ENCODE measurements at places on chromosomes 16 and 17.

DNA sequence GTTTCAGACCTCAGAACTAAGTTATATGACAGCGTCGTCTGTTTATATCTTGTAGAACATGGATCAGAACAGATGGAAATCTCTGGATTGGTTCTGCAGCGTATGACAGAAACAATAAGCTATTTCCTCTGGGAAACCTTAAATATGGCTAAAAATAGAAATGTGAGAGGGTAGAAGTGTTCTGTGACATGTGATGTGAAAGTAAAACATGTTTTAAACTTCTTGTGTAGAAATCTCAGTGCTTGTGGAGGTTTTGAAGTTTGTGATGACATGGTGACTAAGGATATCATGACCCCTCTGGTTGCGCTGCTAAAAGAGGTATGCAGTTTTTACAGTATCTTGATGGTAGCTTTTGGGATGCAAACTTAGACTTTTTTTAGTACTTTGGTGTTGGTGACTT is 2.8 kb downstream of the HEATR3 start:
- DNase-seq, result no peak

- no peak for DNase-seq
Observed at GRCh38 chr17:48438516-48439061, 8.6 kb upstream of the SKAP1 start.

- no peak for DNase-seq
Observed at GRCh38 chr16:19861133-19861532, 23.5 kb downstream of the GPRC5B start.

DNA sequence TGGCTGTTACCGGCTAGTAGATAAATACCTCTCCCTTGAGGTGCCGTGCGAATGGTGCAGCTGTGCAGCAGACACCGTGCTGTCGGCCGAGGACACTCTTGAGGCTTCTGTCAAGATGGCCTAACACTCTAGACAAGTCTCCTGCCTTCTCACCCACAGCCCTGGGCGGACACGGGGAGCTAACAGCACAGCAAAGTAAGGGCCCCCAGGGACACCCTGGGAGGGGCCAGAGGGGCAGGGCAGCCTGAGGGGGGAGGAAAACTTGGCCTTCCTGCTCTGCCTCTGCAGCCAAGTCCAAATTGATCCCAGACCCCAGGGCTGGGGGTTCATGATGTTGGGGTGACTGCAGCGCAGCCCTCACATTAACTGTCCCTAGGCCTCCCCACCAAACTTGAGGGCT is 210.2 kb downstream of the RPTOR start:
- DNase-seq, result no peak

DNA sequence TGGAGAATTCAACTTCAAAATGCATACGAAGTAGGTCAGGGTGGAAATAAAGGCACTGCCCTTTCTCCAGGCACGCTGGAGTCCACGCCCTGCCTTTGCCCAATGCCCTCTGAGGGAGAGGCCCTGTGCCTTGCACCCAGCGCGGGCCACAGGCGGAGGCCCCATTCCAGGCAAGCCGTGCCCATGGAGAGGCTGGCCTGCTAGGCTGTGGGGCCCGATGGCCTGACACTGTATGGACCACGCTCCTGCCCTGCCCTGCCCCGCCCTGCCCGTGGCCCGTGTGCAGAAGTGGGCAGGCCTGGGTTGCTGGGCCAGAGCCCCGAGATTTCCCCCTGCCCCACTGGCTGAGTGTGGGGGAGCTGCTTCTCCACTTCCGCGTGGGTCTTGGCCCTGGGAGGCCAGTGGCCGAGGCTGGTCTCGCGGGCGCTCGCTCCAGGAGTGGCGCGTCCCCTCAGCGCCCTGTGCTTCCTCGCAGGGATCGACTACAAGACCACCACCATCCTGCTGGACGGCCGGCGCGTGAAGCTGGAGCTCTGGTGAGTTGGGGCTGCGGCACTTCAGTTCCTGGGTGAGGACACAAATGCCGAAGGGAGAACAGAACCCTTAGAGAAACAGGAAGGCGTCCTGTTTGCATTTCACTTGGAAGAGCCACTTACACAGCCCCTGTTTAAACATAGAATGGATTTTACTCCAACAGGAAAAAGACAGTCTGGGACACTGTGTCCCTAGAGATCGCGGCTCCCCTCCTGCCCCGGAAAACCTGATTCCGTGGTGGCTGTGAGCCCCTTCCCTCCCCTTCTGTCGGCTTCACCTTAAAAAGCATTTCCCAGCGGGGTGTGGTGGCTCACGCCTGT is 13.8 kb upstream of the WFIKKN1 start:
- no peak for DNase-seq

DNA sequence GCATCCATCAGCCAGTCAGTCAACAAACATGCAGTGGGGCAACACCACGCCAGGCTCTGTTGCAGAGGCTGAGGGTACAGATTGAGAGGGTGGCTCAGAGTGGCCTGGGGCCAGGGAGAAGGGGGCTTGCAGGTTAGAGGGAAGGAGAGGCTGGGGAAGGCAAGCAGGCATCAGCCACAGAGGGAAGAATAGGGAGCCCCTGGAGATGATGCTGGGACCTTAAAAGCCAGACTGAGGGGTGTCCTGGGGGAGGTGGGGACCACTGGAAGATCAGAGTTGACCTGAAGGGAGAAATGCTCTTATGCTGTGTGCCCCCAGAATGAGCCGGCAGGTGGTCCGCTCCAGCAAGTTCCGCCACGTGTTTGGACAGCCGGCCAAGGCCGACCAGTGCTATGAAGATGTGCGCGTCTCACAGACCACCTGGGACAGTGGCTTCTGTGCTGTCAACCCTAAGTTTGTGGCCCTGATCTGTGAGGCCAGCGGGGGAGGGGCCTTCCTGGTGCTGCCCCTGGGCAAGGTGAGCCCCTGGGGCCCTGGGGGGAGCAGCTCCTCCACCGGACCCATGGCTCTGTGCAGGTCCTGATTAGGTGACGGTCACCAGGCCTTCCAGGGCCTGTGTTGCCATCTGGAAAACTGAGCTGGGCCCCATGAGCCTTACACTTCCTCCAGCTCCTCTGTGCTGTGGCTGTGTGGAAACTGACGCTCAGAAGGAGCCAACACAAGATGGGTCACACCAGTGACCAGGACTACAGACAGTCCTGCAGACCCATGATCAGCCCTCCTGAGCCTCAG is 1.7 kb downstream of the CORO1A start:
- no peak for DNase-seq

GRCh38 chr16:28609631-28610594 is at the start of gene SULT1A1:
Gene SULT1A1, minus strand, starts transcription at chr16:28610044. Its CDS starts 1,189 bp downstream, at chr16:28608855.
- DNase-seq, result no peak

- DNase-seq, result peak; percentile 63
Observed at GRCh38 chr17:81684442-81684911, 666 bp downstream of the HGS start.

DNA sequence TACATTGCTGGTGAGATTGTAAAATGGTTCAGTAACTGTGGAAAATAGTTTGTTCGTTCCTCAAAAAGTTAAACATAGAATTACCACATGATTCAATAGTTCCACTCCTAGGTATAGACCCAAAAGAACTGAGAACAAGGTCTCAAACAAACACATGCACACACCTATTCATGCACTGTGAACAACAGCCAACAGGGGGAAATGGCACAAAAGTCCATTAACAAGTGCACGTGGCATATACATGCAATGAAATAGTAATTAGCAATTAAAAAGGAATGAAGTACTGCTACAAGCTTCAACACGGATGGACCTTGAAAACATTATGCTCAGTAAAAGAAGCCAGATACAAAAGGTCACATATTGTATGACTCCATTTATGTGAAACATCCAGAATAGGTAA is 23.8 kb downstream of the SDK2 start:
- DNase-seq, result no peak

DNA sequence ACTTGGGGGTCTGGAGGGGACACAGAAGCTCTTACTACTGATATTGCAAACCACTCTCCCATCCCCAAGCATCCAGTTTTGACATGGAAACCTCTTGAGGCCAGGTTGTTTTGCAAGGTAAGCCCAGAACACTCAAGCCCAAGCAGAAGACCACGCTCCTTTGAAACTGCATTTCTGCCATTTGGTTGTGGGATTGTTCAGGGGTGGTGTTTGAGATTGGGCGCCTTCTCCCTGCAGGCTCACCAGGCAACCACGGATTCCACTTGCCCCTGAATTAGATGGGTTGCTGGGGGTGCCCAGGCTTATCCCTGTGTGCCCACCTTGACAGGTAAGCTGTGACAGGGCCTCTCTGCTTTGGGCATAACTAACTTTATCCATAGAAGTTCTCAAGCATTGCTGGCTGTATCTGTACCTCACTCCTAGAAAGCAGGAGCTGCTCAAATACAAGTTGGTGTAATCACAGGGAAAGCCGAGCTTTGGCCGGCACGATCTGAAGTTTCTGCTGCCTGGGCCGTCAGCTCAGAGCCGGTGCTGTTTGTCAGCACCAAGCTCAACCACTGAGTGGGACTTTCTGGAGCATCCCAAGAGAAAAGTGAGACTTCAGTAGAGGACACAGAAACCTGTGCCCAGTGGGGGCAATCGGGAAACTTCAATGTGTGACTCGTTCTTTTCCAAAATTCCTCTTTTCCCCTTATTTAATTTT is 93.6 kb downstream of the CYLD start:
- no peak for DNase-seq

DNA sequence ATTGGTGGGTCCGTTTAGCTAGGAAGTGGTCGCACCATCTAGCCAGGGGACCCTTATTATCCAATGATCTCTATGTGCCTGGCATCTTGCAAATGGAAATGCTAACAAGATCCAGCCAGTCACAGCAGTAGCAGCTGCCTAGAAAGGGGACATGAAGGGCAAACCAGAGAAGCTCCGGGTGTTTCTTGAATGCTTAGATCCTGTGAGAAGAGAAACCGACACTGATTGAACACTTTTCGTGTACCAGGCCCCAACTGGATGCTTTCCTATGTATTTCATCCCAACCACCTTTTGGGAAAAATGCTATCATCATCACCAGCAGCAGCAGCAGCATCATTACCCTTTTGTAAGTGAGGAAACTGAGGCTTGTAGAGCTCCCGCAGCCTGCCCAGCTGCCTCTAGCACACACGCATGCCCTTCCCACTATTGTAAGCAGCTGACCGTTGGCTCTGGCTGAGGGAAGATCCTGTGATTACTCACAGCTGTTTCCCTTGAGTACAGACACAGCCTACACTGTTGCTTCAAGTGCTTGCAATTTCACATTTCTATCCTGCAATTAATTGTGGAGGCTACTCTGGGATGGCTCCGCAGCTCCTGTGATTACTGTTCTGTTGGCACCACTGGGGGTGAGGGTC is 180.7 kb upstream of the CACNG5 start:
- DNase-seq, result no peak

GRCh38 chr17:43909537-43910231 is 2.3 kb upstream of the MPP2 start:
- no peak for DNase-seq

DNA sequence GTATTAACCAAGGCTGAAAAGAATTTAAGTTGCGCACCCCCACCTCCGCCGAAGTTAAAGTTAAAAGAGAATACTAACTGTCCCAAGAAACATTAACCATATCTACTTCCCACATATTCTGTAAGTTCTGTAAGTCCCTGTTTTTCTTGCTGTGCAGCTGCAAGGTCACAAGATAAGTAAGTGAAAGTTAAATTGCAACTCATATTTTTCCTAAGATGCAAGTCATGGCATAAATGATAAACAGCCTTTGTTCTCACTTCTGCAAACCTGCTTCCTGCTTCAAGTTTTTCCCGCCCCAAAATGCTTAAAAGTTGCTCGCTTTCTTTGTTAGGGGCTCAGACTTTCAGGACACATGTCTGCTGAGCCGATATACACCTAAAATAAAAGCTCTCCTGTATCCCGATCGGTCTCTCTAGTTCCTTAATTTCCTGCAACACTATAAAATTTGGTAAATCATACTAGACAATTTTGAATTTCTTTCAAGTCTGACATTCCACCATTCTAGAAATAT is 32.6 kb upstream of the ABCA9 start:
- no peak for DNase-seq

DNA sequence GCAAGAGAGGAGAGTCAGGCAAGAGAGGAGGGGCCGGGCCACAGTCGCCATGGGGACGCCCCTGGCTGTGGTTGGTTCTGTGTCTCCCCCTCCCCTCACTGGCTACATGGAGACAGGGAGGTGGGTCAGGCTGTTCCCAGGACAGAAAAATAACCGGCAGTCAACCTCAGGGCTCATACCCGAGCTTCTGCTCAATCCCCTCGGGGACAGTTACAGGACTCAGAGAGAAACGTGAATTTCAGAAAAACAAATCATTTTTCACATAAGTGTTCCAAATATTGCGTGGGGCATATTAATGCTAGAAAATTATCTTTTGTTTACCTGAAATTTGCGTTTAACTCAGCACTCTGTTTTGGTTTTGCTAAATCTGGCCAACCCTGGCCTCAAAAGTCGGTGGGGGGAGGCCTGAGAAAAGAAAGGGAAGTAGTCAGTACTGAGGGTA is 22.2 kb upstream of the CPSF4L start:
- no peak for DNase-seq

GRCh38 chr16:77912617-77913016 is 109.7 kb upstream of the CLEC3A start:
- DNase-seq, result no peak

GRCh38 chr17:27586203-27586721 is 44.7 kb upstream of the LGALS9 start:
- DNase-seq, result no peak

DNA sequence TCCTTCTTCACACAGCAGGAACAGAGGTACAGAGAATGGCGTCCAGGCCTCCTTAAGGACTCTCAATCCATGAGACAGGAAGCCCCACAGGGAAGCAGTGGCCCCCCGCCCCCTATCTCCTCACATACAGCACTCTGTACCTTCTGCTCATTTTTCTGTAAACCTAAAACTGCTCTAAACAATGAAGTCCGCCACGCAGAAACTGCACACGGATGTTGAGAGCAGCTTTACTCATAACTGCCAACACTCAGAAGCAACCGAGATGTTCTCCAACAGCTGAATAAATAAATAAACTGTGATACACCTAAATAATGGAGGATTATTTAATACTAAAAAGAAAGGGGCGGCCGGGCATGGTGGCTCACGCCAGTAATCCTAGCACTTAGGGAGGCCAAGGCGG is 9.9 kb downstream of the TBC1D16 start:
- no peak for DNase-seq

DNA sequence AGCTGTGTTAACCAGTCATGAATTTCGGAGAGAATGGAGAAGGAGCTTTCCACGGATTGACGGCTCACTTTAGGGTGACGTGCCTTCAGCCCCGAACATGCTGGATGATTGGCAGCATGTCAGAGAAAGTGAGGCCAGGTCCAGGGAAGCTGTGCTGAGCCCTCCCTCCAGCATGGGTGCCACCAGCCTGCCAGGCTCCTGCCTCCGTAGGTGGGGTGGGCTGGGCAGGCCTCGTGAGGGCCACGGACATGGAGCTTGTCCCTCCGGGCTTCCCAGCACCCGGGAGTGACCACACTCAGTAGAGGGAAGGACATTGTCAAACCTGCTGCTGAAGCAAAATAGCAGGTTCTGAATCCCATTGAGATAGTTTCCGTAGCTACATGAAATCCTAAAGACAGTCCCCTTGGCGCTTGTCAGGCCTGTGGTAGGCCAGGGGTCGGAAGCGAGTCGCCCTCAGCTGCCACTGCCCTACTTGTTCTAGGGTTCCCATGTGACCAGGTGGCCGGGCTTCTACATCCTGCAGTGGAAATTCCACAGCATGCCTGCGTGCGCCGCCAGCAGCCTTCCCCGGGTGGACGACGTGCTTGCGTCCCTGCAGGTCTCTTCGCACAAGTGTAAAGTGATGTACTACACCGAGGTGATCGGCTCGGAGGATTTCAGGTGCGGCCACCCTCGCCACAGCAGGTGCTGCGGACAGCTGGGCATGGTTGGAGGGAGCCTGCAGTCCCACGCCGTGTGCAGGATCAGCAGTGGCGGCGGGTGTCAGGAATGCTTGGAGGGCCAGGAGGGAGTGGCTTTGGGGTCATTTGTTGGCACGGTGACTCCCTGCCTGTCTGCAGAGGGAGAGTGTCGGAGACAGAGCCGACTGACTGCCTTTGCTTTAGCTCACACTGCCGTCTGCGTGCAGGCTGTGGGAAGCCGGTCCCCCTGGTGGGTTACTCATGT is 72.3 kb downstream of the SEC14L1 start:
- DNase-seq, result no peak

Measured in HS-5 (cell line).